HS-27A (cell line): ENCODE measurements at places on chromosomes 3 and 15.

DNA sequence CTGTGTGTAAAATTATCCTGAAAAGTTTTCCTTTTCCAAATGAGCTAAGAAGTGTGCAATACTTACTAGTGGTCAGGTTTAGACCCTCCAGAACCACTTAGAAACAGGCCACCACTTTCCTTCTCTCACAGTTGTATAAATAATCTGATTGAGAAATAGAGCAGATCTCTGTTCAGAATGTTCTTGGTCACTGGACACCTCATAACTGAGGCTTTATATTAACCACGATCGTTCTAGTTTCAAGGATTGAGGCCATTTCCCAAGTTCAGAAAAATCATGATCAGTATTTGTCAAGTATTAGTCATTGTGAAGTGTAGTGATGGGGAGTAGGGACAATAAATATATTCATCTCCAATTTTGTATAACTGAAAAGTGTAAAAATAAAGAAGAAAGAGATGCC, 1.0 kb upstream of the MAP3K13 start:
- DNase-seq: no peak

GRCh38 chr3:115977866-115978265, 354.6 kb downstream of the GAP43 start:
- DNase-seq: no peak

DNA sequence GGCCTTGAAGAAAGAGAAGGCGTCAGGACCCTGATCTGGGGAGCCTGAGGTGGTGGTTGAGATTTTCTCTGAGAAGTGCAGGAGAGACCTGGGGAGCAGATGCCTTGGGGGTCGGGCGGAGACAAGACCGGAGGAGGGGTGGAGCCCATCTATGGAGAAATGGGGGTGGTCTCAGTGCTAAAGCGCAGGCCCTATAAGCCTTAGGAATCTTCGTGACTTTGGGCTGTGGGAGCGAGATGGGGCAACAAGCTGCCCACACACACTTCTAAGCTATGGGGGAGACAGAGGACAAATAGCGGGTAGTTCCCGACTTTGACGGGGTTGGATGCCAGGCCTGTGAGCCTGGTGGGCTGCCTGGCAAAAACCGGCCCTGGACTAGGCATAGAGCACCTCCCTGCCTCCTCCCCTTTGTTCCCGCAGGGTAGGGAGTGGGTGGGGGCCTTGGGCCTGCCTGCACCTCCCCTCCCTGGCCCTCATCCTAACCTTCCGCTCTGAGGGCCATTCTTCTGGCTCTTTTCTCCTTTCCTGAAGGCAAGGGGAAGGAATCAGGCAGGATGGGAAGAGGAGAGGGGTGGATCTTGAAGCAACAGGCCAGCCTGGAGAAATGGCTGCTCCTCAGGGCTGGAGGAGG, 880 bp downstream of the NISCH start:
- DNase-seq: no peak

GRCh38 chr15:81954158-81954783, 91.5 kb downstream of the MEX3B start:
- no peak for DNase-seq

GRCh38 chr15:71874245-71874644, 63.9 kb downstream of the NR2E3 start:
- no peak for DNase-seq

GRCh38 chr15:66261056-66261455, 7.5 kb upstream of the MEGF11 start:
- DNase-seq: no peak

- no peak for DNase-seq
These were observed 73.1 kb downstream of the RORA start for GRCh38 chr15:61155741-61156700.

DNA sequence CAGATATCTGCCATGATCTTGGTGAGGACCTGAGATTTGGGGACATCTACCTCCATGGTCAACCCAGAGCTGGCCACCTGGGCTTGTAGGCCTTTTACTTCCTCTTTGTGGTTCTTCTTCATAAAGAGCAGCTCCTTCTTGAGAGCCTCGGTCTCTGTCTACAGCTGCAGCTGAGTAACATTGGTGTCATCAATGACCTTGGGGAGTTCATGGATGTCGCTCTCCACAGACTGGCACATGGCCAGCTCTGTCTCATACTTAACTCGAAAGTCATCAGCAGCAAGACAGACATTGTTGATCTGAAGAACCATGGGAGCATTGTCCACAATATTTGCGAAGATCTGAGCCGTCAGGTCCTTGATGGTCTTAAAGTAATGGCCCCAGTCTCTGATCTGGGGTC, 15.7 kb upstream of the RASA2 start:
- no peak for DNase-seq

DNA sequence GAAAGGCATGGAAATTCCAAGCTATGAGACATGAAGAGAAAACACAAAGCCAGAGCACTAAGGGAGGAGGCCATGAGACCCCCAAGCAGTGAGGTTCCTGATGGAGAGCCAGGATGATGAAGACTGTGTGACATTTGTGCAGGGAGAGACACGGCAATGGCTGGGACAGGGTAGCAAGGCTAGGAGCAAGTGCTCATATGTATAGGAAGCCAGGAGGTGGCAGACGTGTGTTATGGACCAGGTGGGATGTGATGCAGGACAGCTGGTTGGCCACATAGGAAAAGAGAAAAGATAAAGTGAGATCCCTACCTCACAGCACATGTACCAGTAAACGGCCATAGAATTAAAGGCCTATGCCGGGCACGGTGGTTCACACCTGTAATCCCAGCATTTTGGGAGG, 112.7 kb downstream of the APBA2 start:
- DNase-seq: no peak

DNA sequence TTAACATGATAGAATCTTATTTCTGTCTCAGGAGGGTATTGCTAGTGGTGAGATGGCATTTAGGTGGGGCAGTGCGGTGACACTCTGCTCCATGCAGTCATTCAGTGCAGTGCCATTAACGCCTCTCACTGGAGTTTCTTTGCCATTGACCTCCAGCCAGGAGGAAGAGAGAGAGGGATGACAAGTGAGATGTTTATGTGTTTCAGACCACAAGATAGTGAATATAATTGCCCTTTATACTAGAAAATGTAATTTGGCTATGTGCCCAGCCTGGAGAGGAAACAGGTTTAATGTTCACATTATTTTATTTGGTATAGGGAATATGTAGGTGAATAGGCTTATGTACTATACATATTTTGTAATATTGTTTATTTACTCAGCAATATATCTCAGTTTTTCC, 84.5 kb downstream of the ZIC1 start:
- no peak for DNase-seq

DNA sequence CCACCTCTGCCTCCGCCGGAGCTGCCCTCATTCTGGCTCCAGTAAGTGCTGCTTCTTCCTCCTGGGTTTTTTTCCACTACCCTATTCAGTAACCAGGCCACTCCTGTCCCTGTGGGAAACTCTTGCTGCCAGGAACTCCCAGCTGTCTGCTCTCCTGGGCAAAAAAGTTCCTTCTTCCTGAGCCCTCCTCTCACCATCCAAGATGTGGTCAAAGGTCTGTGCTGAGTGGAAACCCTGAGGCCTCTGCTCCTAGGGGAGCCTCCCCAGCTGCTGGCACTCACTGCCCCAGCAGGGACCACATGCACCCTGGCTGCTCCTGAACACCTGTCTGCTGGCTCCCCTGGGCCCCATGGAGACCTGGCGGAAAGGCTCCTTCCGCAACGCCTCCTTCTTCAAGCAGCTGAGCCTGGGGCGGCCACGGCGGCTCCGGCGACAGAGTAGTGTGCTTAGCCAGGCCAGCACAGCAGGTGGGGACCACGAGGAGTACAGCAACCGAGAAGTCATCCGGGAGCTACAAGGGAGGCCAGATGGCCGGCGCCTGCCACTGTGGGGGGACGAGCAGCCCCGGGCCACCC, 454 bp downstream of the C15orf62 start:
- no peak for DNase-seq

DNA sequence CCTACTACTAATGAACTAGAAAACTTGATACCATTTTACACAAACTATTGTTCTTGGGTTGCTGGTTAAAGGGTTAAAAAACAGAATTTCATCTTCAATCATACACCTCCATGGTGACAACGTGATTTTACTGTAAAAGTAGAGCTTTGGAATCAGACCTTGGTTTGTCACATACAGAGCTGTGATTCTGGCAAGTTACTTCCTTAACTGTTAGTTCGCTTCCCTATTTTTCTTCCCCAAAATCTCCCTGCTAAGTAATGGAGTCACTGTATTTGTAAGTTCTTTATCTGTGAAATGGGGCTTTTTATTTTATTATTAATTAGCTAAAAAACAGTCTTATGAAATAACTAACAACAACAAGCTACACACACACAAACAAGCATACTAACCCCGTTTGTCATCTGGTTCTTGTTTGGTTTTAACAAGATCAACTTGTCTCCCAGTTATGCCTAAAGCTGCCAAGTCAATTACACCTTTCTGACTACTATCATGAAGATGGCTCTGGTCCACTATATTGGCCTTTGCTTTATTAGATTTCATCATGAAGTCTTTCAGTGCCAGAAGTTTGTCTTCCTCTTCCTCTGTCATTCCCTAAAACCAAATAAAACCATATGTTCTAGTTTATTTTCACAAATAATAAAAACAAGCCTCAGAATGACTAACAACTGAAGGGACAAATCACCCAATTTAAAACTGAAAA, 38.6 kb downstream of the PIK3R4 start:
- no peak for DNase-seq

DNA sequence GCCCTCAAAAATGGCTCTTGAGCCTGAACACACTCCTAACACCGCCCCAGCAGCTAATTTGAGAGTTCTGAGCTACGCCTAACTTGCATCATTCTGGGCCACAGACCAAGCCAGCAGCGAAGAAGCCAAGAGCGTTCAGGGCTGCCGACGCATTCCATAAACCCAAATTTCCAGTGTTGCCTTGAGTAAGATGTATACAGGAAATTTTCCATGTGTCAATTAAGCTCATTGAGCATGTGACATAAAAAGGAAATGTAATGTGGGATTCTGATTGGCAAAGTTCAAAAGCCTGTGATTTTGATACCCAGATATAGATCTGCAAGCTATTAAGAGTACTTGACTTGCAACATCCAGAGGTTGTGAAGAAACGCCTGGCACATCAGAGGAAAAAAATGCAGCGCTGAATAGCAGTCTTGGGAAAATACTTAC, 148.6 kb upstream of the NR2F2 start:
- DNase-seq: no peak

GRCh38 chr15:43941555-43941954, 114.8 kb downstream of the WDR76 start:
- DNase-seq: no peak

GRCh38 chr3:175082631-175083030, 223.5 kb downstream of the NAALADL2 start:
- no peak for DNase-seq

- no peak for DNase-seq
These were observed 183.0 kb downstream of the SUCNR1 start for GRCh38 chr3:152056481-152056880.

- no peak for DNase-seq
These were observed 1.9 kb downstream of the NFKBIZ start for GRCh38 chr3:101851072-101851770.

DNA sequence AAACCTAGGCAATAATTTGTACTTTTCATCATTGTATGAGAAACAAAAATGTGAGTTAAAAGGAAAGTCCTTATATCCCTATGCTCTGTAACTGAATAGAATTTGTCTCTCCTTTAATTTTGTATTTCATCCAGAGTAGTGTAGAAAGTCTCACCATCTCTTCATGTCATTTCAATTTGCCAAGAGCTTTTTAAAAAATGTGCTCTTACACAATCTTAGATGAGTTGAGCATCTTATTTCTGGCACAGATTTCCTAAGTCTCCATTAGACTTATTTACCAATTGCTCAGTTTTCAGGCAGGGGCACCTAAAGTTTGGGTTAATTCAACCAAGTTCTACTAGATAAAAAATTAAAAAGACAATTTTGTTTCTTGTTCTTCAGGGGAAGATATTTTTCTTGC, 201.5 kb upstream of the RBMS3 start:
- DNase-seq: no peak

- no peak for DNase-seq
These were observed 4.2 kb downstream of the IL17RD start for GRCh38 chr3:57160765-57161538.
